Omental fat pad (tissue), 4 donors: ENCODE measurements at places on chromosomes 16 and 17.

DNA sequence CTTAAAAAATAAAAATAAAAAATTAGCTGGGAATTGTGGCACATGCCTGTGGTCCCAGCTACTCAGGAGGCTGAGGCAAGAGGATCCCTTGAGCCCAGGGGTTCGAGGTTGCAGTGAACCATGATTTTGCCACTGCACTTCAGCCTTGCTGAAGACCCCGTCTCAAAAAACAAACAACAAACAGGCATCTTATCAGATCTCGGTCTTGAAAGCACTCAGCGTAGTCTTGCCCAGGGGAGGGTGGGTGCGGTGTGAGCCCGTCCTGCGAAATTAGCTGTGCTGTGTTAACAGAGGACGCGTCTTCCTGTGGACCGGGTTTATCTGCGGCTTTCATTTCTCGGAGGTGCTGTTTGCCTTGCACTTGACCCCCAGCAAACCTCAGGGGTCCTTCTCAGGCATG, 5.4 kb downstream of the GAA start:
- DNase-seq = no peak

DNA sequence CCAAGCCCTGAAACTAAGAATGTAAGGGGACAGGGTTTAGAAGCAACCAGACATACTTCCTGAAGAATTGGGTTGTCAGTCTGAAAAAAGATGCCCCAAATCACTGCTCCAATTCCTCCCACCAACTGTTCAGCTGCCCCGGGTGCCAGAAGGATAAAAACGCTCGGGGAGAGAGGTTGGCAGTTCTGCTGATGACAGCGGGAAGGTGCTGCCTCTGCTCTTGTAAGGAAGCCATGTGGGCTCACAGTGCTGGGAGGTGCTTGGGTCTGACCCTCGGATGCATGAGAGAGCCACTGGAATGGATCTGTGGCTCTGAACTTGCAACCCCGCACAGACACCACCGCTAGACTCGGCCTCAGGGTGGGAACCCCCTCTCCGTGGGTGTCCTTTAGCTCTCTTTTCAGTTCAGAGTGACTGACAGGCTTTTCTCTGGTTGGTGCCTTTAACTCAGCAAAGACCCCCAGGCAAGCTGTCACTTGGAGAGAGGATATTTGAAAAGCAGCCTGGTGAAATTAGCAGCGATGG, 364.8 kb upstream of the RBFOX1 start:
- DNase-seq = no peak

GRCh38 chr17:34443619-34444469, 80.8 kb upstream of the CCL1 start:
- DNase-seq = no peak

- no peak for DNase-seq
Measured at GRCh38 chr16:66204756-66205155, 161.7 kb upstream of the CDH5 start.
